ENCODE measurements at places on chromosomes 6 and 20. TPM values are rescaled to one million over a fixed set of nuclear protein-coding genes. Genes with fewer than 3 reads are reported as not detected.

DNA sequence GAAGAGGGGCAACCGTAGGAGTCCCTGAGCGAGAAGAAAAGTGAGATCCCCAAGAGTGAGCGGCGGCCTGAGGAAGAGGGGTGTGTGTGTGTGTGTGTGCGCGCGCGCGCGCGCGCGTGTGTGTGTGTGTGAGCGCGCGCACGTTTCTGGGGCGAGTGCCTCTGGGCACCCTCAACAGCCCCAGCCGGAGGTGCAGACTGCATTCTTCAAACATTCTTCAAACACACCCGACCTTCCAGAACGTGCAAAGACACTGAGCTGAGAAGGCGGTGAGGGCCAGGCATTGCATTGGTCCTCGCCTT lies 76.2 kb upstream of the FOXP4 start:
- no peak for DNase-seq

GRCh38 chr6:34005901-34006531 lies 139.9 kb downstream of the GRM4 start:
- DNase-seq: no peak

Gene E2F1
- total RNA-seq: 77.5 TPM

Gene PXDC1
- 0.57 TPM for total RNA-seq

- no peak for DNase-seq
Observed at GRCh38 chr20:49320460-49320859, 42.6 kb upstream of the ZNFX1 start.

DNA sequence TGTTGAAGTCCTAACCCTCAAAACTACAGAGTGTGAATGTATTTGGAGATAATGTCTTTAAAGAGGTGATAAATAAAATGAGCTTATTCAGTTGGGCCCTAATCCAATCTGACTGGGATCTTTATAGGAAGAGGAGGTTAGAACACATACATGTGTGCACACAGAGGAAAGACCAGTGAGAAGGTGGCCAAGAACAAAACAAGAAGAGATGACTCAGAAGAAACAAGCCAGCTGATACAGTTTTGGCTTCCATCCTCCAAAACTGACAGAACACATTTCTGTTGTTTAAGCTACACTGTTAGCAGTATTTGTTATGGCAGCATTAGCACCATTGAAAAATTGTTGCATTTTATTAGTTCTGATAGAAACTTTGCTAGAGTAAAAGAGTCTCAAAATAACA lies 609.3 kb upstream of the IMPG1 start:
- no peak for DNase-seq

DNA sequence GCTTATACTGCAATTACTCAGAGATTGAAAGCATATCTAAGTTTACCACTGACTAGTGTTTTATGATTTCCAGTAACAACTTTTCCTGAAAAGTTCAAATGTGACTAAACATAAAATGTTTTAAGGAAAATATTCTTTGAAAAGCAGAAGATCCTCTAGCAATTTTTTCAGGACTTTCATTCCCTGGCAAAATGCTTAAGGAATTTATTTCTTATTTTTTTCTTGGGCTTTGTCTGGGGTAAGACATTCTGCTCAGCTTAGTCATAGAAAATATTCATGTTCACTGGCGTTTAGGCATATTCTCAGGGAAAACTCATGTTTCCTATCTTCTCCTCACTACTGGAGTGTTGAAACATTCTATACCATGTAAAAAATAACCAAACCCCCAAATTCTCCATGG lies 235.3 kb upstream of the CEP162 start:
- DNase-seq: no peak

DNA sequence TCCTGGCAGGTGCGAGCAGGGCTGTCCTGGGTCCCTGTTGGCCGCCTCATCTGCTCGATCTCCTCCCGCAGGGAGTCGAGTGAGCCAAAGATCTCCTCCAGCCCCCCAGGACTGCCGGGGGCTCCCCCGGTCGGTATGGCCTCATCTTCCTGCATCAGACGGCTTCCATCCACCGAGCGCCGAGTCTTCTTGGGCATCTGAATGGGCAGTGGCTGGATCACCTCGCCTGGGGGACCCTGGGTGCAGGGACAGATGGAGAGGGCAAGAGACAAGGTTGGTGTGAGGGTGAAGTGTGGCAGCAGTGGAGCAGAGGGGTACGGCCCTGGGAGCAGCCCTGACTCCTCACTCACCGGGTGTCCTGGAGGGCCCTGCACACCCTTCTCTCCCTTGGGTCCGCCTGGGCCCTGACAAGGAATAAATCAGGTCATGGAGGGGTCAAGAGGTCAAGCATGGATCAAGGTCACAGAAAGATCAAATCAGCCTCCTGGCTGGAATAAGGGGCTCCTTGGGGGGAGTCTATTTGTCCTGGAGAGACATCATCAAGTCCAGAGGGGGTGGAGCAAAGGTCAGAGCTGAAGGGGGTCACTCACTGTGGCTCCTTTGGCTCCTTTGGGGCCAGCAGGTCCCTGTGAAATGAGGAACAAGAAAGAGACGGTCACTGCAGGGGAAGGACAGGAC lies 26.5 kb downstream of the COL11A2 start:
- no peak for DNase-seq

GRCh38 chr20:535958-536357 lies 7.6 kb downstream of the CSNK2A1 start:
- no peak for DNase-seq

GRCh38 chr20:14951105-14951504 lies 613.7 kb upstream of the FLRT3 start:
- DNase-seq: no peak

GRCh38 chr6:10850728-10851127 lies 12.4 kb upstream of the MAK start:
- DNase-seq: no peak

GRCh38 chr20:52649727-52650126 lies 322.4 kb upstream of the TSHZ2 start:
- DNase-seq: no peak

DNA sequence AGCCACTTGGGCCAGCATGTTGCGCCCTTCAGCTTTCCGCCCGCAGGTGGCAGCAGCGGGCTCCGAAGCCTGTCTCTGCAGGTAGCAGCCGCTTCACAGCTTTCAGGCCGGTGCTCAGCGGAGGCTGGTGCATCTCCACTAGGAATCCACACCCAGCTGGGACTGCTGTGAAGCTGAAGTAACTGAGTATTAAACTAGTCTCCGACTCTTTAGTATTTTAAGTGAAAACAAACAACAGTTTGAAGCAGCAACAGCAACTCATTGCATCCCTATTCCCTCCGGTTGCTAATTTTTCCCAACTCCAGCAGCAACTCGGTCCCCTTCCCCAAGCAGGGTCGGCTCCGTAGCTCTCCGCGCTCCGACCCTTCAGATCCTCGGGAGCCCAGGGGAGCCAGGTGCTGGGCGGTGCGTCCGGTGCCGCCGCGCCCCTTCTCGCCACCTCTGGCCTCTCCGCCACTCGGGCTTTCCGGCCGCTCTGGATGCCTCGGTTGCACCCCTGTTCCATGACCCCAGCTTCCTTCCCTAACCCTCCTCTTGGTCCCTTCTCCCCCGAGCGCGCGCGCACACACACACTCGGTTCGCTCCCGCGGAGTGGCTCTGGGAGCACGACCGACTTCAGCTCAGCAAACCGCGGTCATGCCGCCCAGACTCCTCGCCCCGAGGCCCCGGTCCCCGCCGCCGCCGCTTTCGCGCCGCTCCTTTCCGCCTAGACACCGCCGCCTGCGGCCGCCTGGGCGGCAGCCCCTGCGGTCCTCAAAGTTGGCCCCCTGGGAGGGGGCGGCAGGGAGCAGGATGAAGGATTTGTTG lies 765 bp upstream of the NKAIN2 start:
- peak; percentile 48 for DNase-seq

DNA sequence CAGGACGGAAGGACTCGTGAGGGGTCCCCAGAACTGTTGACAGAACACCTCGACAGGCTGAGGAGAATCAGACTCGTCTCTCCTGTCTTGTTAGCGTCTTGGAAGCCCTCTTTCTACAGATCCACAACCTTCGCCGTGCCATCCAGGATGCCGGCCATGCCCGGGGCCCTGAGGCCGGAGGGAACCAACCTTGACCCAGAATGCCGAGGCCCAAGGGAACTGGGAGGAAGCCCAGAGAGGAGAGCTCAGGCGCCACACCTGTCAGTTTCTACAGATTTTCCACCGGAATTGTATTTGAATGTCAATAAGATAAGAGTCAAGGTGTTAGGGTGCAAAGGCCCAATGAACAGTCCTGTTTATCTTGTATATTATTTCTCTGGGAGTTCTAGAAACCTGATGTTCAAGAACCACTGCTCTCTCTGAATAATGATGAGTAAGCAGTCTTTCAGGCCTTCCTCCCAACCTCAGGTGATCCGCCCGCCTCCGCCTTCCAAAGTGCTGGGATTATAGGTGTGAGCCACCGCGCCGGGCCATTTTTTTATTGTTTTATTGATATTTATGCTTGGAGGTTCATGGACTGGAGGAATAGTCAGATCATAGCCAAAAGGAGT lies 799 bp upstream of the ME1 start:
- no peak for DNase-seq

Measured in activated T-helper 1 cell treated with anti-CD3 and anti-CD28 coated beads, Interleukin-12 subunit alpha, Interleukin-12 subunit beta, Interleukin-2, Interleukin-4 antibody, amounts not matched to agents 30 ng/mL and 10 ng/mL and 1 ng/mL, durations not matched to agents 14 hours and 24 hours and 36 hours (primary cell).